ENCODE measurements at places on chromosomes 5 and 9. TPM values are rescaled to one million over a fixed set of nuclear protein-coding genes. Genes with fewer than 3 reads are reported as not detected.

The ITK gene
- not detected for polyA plus RNA-seq

The GCNT4 gene
- 0.26 TPM for polyA plus RNA-seq

The CDO1 gene
- 5.2 TPM for polyA plus RNA-seq

DNA sequence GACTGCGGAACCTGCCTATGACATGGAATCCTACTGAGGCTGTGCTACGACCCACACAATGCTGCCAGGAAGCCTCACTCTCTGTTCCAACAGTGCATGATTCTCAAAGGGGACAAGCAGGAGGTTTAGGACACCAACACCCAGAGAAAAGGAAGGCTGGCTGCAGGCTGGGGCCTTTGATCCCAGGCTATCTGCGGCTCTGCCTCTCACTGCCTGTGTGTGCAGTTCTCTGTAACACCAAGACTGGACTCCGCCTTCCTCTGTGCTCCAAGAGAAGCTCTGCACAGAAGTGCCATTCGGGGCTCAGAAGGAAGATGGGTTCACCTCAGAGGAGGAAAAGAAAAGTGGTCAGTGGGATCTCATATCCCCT lies 20.5 kb downstream of the ANKH start:
- peak; percentile 42 for DNase-seq
- H3K27me3 ChIP-seq, result no peaks in the 10 kb centered on the region
- no peak overlapping the region for H3K4me3 ChIP-seq
- H3K4me1 ChIP-seq, result peaks cover 23% of the 10 kb centered on the region
- peaks cover 6% of the 10 kb centered on the region for H3K36me3 ChIP-seq
- no peak overlapping the region for H3K27ac ChIP-seq

GRCh38 chr9:27664121-27664779 lies 91.0 kb upstream of the C9orf72 start:
- H3K4me3 ChIP-seq, result no peak overlapping the region
- no peaks in the 10 kb centered on the region for H3K36me3 ChIP-seq
- peaks cover 20% of the 10 kb centered on the region for H3K4me1 ChIP-seq
- H3K27me3 ChIP-seq, result no peaks in the 10 kb centered on the region
- DNase-seq, result no peak

DNA sequence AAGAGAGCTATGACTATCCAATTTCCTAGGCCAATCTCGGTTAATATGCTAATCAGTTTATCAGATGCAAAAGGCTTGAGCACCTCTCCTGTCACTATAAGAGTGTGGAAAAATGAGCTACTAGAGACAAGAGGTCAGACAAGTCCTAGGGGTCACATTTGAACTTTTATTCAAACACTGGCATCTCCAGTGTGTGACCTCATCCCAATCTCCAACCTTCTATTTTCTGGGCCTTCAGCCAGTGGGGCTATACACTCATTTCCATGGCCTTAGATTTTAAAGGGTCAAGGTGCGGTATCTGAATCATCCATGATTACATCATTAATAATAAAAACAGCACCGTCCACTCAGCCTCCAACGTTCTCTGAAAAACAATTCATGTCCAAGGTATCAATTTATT lies 139.6 kb upstream of the LRRTM2 start:
- no peaks in the 10 kb centered on the region for H3K4me1 ChIP-seq
- H3K27me3 ChIP-seq, result no peaks in the 10 kb centered on the region
- no peak overlapping the region for H3K4me3 ChIP-seq
